ENCODE measurements at places on chromosomes 3 and 15.

GRCh38 chr3:10928407-10928960 lies 64.1 kb upstream of the SLC6A1 start:
- no peak for DNase-seq

DNA sequence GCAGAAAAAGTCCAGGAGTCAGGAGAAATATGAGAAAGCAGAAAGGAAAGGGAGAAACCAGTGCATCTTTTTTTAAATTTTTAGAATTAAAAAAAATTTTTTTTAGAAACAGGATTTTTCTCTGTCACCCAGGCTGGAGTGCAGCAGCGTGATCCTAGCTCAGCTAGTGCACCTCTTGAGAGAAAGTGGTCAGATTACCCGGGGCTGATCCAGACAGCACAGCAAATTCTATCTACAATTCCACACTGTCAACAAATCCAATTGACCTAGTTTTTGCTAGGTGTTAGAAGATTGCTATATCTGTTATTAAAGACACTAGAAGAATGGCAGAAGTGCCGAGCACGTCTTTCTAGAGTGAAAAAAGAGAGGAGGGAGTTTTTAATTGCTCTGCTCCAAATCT lies 117.3 kb downstream of the RFTN1 start:
- no peak for DNase-seq

DNA sequence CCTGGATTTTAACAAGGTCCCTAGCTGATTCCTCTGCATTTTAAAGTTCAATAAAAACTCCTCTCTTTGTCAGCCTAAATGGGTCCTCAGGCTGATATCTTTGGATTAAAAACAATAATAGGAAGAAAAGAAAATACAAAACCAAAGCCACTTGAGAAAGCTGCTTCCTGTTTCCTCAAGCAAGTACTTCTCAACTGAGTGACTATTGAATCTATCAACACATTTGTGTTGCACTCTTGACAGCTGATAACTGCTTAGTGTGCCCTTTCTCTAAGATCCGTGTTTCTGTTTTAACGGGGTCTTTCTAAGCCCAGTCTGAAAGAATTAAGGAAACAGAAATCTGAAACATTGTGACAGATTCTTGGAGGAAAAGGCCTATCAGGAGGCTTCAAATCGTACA lies 410.7 kb downstream of the GRM7 start:
- DNase-seq, result no peak

DNA sequence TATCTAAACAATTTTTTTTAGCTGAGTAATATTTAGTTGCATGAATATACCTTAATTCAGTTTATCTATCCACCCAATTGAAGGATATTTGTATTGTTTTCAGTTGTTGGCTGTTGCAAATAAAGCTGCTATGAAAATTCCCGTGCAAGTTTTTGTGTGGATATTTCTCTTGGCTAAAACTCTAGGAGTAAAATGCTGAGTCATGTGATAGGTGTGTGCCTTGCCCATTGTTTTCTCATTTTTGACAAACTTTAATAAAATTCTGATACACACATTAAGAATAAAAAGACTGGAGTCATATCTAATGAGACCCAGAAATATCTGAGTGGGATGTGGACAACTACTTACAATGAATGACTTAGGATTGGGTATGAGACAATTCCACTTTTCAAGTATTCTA lies 78.6 kb downstream of the MDFIC2 start:
- DNase-seq, result no peak

DNA sequence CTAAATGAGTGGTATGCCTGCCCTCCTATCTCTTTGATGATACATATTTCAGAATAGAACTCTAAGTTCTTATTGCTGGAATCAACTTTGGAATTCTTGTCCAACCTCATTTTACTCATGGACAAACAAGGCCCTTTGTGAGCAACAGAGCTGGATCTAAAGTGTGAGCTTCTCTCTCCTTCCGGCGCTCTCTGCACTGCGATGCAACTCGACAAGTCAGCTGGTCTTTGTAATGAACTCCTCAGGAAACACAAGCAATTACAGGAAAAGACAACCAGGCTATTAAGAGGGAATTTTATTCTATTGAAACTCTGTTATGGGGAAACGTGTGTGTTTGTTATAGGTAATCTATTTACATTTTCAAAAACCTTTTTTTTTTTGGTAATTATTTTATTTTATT lies 20.3 kb upstream of the NRROS start:
- peak; percentile 45 for DNase-seq

DNA sequence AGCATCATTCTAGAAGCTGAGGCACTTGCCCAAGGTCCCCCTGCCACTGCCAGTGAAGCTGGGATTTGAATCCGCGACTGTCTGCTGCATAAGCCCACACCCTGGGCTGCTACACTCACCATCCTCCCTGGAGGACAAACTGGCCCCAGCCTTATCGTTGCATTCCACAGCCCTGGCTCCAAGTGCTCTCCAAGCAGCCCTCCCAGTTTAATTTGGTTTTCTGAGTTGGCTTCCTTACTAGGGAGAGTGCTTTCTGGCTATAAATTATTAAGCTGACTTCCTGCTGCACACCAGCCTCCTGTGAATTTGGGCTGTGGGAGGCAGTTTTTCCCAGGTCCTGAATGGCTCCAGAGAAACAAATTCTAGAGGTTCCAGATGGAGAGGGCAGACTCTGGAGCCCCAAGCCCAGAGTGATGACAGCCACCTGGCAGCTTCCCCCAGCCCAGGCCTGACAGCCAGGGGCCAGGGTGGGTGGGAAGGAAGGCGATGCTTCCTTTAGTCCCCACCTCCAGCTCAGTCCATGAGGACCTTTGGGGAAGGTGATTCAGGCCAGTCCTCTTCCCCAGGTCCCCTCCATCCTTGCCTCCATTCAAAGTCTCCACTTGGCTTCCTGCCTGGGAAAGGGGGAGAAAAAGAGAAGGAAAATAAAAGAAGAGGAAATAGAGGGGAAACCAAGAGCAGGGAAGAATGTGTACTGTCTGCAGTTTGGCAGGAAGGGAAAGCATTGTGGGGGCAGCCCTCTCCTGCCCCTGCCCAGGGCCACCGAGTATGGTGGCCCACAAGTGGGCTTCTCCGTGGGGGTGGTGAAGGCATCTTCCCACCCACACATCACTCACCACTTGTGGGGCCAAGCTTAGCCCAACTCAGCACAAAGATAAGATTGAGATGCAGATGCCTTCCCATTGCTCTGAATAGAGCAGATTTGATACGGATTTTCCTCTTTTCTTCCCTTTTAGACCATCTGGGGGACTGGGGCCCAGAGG lies 69.6 kb downstream of the SEMA5B start:
- no peak for DNase-seq

- no peak for DNase-seq
Measured at GRCh38 chr15:89127054-89127702, 38.9 kb downstream of the ABHD2 start.

GRCh38 chr3:32180141-32180784 lies 58.2 kb upstream of the CMTM8 start:
- no peak for DNase-seq

DNA sequence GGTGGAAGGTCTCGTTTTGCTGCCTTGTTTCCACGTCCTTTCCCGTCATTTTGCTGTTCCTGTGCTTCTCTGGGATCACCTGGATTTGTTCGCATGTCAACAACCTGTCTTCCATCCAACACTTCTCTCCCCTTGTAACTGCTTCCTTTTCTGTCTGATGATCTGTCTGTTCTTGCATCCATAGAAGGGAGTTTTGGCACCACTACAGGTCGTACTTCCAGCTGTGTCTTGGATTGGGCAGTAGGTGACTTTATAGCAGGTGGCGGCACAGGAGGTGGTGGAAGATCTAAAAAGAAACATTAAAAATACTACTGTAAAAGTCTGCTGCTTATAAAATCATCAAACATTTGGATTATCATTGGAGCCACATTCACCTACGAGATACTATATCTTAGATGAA lies 1161.0 kb downstream of the ROBO1 start:
- no peak for DNase-seq

DNA sequence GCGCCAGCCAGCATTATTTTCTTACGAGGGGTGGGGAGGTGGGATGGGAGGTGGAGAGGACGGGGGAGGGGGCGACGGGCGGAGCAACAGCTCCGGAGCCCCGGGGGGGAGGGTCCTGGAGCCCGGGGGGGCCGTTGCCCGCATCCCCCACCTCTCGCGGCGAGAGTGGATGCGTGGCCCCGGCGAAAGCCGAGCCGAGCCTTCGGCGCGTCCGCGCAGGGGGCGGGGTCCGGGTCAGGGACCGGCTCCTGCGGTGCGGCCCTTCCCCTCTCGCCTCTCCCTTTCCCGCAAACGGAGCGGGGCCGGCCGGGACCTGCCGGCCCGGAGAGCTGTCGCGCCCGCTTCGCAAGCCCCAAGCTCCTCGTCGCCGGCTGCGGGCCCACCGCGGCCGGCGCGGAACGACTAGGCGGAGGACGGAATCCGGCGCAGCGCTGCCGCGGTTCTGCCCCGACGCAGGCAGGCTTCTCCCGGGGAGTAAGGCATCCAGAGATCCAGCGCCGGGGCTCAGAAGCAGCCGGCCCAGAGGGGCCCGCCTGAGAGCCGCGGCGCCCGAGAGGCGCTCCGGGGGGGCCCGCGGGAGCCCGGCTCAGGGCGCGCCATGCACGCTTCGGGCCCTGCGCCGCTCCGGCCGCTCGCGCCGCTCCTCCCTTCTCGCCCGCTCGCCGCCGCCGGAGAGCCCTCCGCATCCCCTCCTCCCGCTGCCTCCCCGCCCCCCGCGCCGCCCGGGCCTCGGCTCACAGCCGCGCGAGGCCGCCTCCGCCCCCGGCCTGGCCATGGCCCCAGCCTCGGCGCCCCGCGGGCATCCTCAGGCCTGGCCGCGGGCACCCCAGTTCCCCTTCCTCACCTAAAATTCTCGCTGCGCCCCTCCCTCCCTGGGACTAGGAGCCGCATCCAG lies 459 bp upstream of the ADCY5 start:
- no peak for DNase-seq

GRCh38 chr15:44647036-44647435 lies 16.4 kb downstream of the SPG11 start:
- DNase-seq, result no peak

DNA sequence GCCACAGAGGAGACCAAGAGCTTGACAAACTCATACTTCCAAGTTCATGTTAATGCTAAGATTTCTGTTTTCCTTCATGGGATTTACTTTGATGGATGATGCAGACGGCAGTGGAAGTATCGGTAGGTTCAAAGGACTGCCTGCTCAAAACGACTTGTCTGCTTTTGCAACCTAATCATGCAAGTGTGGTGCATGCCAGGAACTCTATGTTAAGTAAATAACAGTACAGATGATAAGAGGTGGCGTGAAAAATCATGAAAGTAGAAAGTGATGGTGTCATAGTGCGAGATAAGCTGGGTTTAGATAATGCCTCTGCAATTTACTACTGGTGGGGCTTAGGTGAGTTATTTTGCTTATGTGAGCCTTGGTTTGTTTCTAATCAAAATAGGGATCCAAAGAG lies 14.7 kb upstream of the LMCD1 start:
- no peak for DNase-seq

- no peak for DNase-seq
Measured at GRCh38 chr3:174951034-174951433, 91.9 kb downstream of the NAALADL2 start.

DNA sequence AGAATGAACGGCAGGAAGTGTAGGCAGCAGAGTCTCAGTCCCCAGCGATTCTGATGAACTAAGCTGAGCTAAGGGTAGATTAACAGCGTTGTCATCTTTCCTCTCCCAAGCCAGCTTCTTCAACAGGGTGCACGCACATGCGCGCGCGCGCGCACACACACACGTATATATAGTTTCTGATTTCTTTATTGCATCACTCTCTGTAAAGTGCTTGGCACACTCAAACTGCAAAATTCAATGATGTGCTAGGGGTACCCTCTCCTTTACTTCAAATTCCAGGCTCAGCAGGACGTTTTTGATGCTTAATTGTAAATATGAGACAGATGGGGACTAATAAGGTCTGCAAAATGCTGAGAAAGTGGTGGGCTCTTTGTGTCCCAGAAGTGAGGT lies 26.1 kb upstream of the VPS8 start:
- DNase-seq, result peak; percentile 32

GRCh38 chr3:126969586-126969985 lies 13.3 kb upstream of the PLXNA1 start:
- DNase-seq, result no peak

DNA sequence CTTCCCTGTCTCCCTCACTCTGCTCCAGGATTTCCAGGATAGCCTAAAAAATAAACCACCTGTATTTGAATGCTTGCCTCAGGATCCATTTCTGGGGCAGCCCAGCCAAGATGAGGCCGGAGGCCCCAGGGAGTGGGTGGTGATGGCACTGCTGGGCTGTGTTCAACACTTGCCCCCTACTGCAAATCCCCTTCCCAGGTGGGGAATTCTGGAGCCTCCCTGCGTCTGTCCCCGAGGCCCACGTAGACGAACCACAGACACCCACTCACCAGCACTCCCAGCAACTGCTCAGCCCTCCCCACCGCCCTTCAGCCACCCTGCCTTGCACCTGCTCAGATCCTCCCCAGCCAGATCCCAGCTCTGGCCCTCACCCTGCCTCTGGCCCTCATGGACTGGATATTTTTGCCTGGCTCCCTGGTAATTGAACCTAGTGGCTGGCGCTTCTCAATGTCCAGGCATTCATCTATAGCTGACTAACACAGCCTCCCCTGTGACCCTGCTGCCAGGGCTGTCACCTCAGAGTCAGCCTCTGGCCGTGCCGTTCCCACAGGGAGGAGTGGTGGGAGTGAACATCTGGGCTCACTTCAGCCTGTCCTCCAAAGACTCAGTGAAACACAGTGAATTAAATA lies 17.1 kb upstream of the EPB42 start:
- no peak for DNase-seq

GRCh38 chr3:40557575-40558161 lies 32.9 kb downstream of the ZNF621 start:
- DNase-seq, result no peak

DNA sequence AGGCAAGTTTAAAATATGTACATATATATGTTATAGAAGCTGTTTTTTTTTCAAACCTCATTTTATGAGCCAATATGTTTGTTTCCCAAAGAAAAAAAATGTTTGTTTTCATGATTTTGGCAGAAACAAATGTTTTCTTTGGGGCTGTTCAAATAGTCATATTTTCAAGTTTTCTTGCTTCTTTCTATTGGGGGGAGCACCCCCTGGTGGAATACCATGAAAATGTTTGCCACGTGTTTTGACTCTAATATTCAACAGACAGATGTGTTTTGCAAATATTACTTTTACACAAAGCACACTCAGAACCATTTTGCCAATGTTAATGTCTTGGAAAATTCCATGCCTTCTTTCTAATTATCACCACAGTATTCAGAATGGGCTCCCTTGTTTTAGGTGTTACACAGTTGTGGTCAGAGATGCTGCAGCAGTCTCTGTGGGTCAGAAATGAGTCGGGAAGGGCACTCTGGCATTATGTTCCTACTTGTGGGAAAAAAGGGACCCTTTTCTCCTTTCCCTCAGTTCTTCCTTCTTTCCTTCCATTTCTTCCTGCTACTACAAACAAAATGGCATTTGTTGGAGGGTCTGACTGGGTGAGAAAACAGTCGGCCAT lies 817.0 kb downstream of the TUSC7 start:
- DNase-seq, result peak; percentile 27

GRCh38 chr15:76904461-76905012 lies 603 bp downstream of the SCAPER start:
- DNase-seq, result no peak

GRCh38 chr15:39585871-39586301 lies 5.0 kb downstream of the THBS1 start:
- DNase-seq, result no peak

DNA sequence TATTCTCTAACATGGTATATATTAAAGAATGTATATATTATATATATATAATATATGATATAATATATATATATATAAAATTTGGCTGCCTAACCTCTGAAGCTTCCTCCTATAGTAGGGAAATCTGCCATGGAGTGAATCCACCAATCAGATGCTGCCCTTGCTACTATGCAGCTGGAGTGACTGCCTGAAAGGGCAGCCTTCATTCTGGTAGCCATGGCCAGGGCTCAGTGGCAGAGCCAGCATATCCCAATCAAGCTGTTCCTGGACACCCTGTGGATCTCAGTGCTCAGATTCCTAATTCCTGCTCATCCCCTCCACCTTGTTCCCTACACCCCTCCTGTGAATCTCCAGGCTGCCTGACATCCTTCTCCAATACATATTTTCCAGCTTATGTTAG lies 2.2 kb upstream of the SH3GL3 start:
- no peak for DNase-seq

Measured in inflammatory macrophage treated with lipopolysaccharide for 4 hours (primary cell).